Activated naive CD4-positive, alpha-beta T cell (primary cell): ENCODE measurements at places on chromosomes 7 and 10.
A peak's percentile ranks its signal among the peaks of the same experiment; 100 is the strongest.

GRCh38 chr10:30432622-30433305 is 1.2 kb upstream of the MAP3K8 start:
- no peak for DNase-seq

DNA sequence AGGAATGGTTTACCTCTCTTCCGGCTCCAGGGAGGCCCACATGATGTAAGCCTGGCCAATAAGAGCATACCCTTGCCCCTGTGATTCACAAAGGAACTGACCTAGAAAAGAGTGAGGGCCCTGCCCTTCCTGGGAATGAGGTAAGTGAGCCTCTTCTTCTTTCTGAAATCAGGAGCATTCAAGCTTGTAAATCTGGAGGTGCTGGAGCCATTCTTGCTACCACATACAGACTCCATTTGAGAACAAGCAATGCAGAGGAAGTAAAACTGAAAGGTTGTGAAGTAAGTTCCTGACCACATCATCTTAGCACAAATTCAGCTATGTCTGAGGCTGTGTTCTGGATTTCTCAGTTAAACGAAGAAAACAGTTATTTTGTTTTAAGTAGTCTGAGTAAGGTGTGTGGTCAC is 132.2 kb downstream of the CD36 start:
- no peak for DNase-seq

DNA sequence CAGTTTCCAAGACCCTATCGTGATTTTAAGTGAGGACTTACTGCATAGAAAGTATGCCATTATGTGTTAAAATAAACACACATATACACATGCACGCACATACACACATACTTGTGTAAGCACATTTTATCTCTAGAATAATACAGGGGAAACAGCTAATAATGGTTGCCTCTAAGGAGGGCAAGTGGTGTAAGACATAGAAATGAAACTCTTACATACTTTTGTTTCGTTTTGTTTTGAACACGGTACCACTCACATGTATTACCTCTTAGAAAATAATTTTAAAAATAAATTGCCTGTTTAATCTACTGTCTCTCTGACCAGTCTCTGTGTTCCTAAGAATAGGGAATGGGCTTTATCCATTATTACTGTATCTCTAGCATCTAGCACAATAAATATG is 49.2 kb downstream of the HERPUD2 start:
- DNase-seq, result no peak

DNA sequence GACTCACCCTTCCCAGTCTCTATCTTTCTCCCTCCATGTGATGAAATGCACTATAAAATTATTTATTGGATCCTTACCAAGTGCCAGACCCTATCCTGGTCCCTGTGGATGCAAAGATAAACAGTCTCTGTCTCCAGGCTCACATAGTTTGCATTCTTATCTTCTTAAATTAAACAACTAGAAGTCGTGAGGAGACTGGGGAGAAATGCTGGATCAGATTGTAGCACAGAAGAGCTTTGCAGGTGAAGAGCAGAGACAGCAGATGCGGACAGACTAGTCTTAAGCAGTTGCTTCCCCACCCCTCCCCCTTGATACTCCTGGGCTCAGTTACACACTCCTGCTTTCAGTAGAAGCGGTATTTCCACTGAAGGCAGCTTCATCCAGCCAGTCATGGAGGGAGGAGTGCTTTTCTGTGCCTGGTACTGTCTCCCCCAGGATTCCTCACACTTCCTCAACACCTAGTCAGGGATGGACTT is 20.8 kb upstream of the CDK1 start:
- no peak for DNase-seq

GRCh38 chr7:155795401-155795800 is 16.9 kb downstream of the SHH start:
- no peak for DNase-seq

GRCh38 chr10:2139746-2140145 is 402.4 kb upstream of the ADARB2 start:
- DNase-seq, result no peak

GRCh38 chr7:82164813-82165212 is 278.8 kb downstream of the CACNA2D1 start:
- DNase-seq, result no peak

DNA sequence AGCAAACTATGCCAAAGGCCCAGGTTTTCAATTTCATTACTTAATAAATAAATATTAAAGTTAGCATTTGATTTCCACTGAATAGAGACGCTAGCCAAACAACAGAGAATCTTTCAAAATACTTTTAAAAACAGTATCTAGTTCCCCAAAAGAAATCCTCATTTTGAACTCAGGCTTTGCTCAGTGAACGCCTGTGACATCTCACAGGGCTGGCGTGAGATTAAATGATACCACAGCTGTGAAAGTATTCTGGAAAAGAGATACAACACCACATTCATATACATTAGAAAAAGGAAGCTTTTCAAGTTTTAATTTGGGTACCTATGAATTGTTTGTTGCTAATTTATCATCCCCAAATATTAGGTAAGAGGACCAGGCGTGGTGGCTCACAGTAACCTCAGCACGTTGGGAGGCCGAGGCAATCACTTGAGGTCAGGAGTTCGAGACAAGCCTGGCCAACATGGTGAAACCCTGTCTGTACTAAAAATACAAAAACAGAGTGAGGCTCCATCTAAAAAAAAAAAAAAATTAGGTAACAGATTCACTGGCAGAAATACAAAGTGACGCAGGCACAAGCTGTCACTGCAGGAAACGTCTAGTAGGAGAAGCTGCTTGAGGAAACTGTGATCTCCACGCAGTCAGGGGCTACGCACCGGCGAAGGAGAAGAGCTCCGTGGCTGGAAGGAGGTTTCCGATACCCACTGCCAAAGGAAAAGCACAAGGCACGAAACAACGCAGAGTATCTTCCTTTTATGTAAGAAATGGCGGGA is 50.0 kb downstream of the AMZ1 start:
- no peak for DNase-seq

- DNase-seq, result no peak
Observed at GRCh38 chr10:21530641-21531040, 3.4 kb upstream of the MLLT10 start.

DNA sequence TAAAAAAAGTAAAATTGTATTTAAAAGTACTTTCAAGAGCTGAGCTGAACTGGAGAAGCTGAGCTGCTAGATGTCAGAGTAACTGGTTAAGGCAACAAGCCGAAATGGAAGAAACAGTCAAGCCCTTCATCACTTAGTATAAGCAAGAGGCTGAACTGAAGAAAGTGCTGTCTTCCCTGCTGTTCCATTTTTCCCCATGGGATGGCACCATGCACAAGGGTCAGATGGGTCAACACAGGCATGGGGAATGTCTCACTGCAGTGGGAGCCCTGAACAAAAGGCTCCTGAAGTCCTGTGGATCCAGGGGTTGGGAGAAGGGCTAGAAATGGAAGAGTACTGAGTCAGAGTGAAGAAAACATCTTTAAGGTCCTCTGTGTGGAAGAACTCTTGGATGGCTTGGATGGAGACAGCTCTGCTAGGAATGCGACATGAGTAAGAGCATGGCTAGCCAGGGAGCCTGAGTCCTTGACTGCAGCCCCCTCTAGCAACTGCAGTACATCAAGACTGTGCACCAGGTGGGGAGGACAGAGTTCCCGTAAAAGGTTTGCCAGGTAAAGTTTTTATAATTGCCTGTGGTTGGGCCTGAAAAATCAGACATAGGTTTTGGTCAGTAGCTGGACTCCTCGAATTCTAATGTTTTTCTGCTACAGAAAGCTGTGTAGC is 348.3 kb downstream of the GPR158 start:
- DNase-seq, result no peak

GRCh38 chr7:30181736-30182522 is 47.1 kb downstream of the MTURN start:
- DNase-seq, result no peak

- no peak for DNase-seq
Observed at GRCh38 chr7:1407892-1408291, 51.4 kb downstream of the MICALL2 start.

GRCh38 chr7:39528849-39529248 is 37.4 kb upstream of the YAE1 start:
- no peak for DNase-seq

- DNase-seq, result no peak
Observed at GRCh38 chr7:105234886-105235285, 153.8 kb downstream of the SRPK2 start.

DNA sequence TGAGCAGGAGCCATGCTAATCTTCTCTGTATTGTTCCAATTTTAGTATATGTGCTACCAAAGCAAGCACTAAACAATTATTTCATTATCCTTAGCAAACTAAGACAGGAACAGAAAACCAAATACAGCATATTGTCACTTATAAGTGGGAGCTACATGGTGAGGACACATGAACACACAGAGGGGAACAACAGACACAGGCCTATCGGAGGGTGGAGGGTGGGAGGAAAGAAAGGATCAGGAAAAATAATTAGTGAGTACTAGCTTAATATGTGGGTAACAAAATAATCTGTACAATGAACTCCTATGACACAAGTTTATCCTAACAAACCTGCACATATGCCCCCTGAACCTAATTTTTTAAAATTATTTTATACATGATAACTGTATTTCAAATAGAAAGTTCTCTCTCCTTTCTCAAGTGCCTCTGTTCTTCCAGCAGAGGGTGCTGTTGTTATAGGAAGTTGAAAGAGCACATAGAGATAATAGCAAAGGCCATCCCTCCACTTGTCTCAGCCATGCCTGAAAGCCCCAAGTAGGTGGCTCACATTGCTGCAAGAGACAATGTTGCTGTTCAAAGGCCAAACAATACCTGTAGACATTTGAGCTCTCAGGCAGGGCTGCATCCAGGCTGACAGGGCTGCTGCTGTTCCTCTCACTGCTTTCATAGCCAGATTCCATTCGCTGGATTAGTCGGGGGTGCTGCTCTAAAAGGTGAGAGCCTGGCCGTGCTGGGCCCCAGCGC is 33.4 kb upstream of the PPP3CB start:
- DNase-seq, result peak; percentile 15

GRCh38 chr10:127338399-127339110 is 142.2 kb upstream of the INSYN2A start:
- DNase-seq, result no peak

DNA sequence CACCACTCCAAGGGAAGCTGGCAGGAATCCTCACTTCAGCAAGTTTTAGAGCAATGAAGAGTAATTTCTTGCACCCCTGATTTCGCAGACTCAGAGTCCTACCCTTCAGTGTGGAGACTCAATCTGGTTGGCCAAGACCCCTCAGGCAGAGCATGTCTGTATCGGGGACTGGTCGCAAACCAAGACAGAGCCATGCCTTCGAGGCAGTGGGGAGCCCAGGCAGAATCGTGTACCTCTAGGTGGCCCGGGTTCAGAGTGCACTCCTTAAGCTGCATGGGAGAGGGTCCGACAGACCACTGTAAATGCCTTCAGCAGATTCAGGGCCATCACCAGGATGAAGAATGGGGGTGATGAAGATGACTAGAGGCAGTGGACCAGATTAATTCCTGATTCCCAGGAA is 94.9 kb downstream of the STRA8 start:
- DNase-seq, result no peak

DNA sequence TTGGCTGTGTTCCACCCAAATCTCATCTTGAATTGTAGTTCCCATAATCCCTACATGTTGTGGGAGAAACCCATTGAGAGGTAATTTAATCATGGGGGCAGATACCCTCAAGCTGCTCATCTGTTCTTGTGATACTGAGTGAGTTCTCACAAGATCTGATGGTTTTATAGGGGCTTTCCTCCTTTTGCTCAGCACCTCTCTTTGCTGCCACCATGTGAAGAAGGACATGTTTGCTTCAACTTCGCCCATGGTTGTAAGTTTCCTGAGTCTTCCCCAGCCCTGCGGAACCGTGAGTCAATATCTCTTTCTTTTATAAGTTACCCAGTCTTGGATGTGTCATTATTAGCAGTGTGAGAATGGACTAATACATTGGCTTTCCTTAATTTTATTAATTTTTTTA is 527.8 kb downstream of the MDFIC start:
- no peak for DNase-seq

DNA sequence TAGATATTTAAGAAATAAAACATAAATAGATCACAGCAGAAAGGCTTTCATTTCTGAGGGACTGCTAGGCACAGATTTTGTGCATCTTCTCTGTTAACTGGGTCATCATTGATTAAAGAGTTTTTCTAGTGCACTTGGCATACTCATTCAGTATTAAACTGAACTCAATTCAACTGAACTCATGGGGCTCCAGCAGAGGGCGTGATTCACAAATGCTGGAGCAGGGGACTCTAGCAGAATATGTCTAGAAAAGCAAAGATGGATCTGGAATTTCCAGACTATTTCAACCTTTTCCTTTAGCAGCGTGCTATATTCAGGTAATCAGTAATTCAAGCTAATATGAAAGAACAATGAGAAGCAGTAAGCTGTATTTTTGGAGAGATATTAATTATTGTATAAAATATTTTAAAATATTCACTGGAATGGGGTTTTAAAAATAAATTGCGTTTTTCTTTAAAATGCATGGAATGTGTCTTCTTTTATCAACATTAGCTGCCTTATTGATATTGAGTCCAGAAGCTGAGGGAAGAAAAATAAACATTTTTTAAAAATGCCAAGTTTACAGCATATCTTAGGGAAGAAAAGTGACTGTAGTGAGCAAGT is 296.8 kb upstream of the CACNA2D1 start:
- no peak for DNase-seq

GRCh38 chr10:88342733-88343310 is 240.3 kb downstream of the RNLS start:
- DNase-seq, result no peak

DNA sequence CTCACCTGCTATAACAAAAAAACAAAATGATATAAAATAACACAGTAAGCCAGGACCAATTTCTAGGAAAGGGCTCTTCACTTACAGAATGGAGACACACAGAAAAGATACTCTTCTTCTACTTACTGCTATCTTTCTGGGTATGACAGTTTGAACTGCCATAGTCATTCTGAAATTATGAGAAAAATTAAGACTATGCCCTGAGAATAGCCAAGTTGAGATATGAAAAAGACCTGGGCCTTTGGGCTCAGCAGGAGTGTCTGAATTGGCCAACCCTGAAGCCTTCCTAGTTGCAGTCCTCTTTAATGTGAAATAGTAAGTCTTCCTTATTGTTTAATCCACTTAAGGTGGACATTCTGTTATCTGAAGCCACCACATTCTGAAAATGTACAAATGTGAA is 519.5 kb downstream of the GRID1 start:
- no peak for DNase-seq

DNA sequence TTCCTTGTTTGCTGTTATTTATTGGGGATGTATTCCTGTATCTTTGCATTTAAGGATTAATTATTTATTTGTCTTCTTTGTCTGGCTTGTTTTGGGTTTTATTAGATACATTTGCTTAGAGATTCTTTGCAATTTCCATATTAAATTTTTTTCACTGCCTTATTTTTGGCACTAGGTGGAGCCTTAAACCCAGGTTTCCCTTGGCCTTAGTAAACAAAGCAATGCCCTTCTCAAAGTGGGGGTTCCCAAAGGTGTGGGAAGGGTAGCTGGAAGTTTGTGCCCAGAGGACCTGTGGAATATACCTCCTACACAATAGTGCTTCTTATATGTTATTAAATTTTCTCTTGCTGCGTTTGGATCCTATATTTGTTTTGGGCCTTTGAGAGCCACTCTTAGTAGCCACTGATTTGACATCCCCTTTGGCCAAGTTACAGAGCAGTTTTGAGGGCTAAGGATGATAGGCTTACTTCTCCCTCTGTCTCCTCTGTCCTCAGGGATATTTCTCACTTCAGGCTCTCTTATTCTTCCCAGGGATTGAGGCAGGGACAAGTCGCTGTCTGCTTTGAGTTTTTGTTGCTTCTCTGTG is 162.3 kb downstream of the ITGB1 start:
- no peak for DNase-seq
